ENCODE measurements at places on chromosomes 7 and 10.

- peak; percentile 85 for DNase-seq
These were observed 136.3 kb downstream of the DPY19L1 start for GRCh38 chr7:34900891-34901513.

DNA sequence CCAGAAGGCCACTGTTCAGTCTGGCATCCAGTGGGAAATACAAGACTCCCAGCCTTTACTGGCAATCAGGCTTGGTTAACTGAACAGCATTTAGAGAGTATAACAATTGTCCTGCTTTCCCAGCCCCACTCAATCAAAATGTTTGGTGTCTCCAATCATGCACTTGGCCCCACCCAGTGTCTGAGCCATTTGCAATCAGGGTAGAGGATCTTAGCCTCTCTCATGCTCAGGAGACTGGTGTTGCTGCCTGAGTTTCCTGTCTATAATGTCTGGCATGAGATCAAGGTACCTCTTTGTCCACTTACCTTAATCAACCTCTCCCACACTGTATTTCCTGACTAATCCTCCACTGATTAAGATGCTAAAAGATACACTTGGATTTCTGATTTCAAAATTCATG, 290.2 kb upstream of the GHITM start:
- no peak for DNase-seq

DNA sequence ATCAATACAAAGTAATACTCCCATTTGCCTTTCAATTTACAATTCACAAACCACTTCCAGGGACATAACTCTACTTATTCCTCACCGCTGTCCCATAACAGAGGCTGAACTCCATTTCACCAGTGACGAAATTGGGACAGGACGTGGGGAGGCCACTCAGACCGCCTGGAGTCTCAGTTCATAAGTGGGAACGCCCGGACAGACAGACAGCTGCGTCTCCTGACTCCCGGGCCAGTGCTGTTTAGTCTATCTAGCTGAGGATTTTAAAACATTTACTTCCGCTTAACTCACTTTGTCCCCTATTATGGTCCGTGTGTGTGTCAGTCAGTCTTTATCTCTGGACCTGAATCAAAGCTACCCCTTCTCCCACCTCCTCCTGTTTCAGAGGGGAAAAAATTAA, 67.4 kb upstream of the ZNF438 start:
- no peak for DNase-seq

GRCh38 chr7:134362587-134363483, 46.1 kb upstream of the SLC35B4 start:
- DNase-seq = no peak

- no peak for DNase-seq
These were observed 25.4 kb downstream of the INSIG1 start for GRCh38 chr7:155323001-155323638.

- DNase-seq = peak; percentile 32
These were observed 220.8 kb upstream of the PRSS58 start for GRCh38 chr7:142478479-142479220.

GRCh38 chr7:148464947-148465346, 125.6 kb upstream of the C7orf33 start:
- DNase-seq = no peak

DNA sequence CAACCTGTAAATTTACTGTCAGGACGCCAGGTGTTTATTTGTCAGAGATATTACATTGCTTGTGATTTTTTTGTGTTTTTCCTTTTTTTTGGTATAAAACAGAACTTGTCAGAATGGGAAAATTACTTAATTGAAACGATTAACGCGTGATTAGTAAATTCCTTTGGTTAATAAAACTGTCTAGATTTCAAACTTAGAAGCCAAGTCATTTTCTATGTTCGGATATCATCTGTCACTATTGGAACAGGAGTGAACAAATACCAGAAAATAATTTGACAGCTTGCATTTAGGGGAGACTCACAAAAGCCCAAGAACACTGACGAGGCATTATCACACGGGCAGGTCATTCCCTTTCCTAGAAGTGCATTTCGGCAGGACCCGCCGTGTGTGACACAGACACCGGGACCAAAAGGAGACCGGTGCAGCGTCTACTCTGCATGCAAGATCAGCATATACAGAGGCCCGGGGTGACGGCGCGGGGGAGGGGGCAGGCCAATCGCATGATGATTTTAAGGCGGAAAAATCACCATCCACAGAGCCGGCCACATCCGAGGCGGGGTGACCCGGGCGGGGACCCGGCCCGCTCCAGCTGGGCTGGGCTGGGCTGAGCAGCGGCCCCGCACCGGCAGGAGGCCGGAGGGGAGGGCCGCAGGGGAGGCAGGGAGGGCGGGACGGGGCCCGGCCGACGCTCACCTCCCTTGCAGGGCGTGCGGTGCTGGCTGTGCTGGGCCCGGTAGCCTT, 841 bp downstream of the GLUD1 start:
- DNase-seq = peak; percentile 60

GRCh38 chr10:86164174-86164774, 202.3 kb downstream of the GRID1 start:
- no peak for DNase-seq

GRCh38 chr7:32943252-32944030, 13.8 kb upstream of the FKBP9 start:
- DNase-seq = no peak

- DNase-seq = peak; percentile 92
These were observed at the start of gene CCDC6 for GRCh38 chr10:59906417-59907202. Gene CCDC6 (minus strand): TSS chr10:59906556. CDS start chr10:59906424, 132 bp downstream.

- no peak for DNase-seq
These were observed 27.4 kb upstream of the CUBN start for GRCh38 chr10:17157024-17157423.

GRCh38 chr10:5199398-5199797, 2.8 kb downstream of the AKR1C4 start:
- DNase-seq = no peak

Measured in cerebellar cortex (tissue), 1 donor.